ENCODE measurements at places on chromosomes 16 and 17.

DNA sequence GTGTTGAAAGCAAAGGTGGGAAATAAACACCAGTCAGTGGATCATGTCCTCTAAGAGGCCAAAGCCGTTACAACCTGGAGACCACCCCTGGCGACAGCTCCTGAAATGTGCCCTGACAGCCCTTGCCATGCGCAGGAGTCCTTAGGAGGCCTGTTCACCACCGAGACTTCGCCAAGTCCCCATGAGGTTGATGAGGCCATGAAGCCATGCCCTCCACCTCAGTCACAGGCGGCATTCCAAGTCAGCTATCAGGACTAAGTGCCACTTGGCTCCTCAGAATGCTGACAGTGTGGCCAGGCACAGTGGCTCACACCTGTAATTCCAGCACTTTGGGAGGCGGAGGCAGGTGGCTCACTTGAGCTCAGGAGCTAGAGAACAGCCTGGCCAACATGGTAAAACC, 27.1 kb downstream of the ADAM11 start:
- DNase-seq = no peak

DNA sequence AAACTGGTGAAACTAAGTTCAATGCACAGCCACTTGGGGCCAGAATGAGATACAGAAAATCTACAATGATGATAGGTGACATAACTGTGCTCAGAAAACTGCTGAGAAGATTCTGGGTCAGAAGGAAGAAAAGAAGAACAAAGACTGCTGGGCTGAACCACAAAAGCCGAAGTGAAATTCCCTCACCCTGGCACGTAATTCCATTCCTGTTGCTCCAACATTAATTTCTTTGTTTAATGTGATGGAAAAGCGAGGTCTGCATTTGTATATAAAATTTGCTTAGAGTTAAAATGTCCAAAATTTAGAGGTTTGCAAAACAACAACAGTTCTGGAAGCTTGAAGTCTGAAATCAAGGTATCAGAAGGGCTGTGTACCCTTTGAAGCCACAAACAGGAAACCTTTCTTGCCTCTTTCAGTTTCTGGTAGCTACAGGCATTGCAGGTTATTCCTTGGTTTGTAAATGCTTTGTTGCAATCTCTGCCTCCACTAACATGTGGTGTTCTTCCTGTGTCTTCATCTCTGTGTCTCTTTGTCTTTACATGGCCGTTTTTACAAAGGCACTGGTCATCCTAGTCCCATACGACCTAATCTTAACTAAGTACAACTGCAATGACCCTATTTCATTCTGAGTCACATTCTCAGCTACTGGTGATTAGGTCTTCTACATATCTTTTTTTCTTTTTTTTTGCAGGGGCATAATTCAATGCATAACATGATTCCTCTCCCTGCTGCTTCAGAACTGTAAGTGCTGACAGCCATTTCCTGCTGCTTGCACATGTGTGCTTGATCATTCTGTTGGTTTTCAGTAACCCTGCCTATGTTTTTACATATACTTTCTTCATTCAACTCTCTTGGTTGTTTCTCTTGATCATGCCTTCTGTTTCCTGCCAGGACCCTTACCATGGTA, 603.0 kb upstream of the CDH8 start:
- DNase-seq = no peak

DNA sequence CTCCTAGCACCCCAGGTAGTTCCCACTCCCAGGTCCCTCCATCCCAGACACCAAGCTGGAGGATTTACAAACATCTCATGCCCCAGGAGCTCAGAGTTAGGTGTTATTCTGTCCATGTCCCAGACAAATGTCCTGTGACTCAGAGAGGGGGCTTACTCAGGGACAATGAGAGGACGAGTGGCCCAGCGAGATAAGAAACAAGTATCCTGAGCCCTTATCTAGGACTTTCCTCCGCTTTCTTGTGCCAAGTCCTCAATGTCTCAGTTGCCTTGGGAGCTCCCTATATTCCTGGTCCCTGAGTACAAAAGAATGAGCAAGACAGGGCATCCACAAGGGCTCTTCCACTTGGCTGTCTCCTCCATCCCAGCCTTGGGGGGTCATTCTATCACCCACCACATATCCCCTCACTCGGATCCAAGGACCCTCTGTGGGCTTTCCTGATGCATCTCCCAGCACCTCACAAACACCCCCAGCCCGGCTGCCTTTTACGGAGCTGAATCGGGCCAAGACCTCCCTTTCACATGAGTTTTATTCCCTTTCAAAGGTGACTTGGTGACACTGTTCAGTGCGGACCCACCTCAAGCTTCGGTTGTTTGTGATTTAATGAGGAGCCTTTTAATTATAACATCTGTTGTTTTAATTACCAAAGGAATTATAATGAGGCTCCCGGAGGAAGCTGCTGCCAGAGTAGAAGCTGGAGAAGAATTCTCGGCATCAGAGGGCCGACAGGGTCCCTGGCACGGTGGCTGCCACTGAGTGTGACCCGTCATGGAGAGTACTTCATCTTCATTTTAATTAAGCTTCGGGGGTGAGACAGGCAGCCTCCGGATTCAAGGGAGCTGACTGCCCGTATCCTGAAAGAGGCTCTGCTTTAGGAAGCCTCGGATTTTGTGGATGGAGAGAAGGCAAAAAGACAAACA, 121.5 kb downstream of the WSCD1 start:
- DNase-seq = no peak

GRCh38 chr17:9522074-9522473, 53.5 kb downstream of the STX8 start:
- DNase-seq = peak; percentile 23

DNA sequence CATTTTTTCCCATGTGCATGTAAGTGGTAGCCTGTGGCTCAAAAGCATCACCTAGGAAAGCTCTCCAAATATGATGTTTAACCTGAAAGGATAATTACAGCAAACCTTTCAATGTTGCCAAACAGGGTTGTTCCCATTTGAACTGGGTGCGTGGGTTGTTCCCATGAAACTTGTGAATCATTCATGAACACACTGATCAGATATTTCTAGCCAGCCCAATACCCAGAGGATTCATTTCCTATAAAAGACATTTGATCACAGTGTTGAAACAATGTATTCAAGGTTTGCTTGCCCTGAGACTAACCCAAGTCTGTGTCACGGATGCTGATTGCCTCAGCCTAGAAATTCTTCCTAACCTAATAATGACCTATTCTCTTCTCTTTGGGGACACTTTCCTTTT, 12.9 kb downstream of the KRT39 start:
- DNase-seq = peak; percentile 91

DNA sequence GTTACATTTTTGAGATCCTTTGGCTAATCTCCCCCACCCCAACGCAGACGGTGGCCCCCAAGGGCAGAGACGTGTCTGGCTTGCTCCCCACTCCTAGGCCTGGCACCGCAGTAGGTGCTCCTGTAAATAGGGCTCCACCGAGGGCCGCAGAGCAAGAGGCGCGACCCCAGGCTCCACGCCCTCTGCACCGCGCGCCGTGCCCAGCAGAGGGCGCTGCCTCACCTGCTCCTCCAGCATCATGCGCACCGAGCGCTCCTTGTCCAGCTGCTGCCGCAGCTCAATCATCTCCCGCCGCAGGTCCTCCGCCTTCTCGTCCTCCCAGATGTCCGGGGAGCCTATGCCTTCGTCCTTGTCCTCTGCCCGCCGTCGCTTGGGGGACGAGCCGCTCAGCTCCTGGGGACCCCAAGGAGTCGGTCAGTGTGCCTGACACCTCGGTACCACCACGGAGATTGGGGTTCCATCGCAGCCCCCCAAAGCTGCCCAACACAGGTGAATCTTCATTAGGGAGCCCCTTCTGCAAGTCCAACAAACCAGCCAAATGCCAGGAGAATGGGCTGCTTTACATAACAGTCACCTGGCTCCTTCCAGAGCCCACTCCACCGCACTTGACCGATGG, 11.2 kb downstream of the TFAP4 start:
- no peak for DNase-seq

DNA sequence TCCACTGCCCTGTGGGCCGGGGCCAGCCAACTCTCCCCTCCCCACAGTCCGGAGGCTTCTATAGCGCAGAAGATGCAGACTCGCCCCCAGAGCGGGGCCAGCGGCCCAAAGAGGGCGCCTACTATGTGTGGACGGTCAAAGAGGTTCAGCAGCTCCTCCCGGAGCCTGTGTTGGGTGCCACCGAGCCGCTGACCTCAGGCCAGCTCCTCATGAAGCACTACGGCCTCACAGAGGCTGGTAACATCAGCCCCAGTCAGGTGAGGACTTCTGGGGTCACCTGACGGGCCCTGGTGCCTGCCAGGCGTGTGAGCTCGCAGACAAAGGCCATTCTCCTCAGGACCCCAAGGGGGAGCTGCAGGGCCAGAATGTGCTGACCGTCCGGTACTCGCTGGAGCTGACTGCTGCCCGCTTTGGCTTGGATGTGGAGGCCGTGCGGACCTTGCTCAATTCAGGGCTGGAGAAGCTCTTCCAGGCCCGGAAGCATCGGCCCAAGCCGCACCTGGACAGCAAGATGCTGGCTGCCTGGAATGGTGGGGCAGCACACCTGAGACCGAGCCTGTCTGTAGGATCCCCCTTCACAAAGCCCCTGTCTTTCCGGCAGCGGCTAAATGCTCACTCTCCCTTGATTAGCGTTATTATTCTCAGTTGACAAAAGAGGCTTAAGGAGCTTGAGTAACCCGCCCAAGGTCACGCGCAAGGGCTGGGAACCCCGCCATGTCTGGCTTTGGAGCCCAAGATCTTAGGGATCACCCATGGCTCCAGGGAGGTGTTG, 3.9 kb downstream of the SPATA20 start:
- peak; percentile 59 for DNase-seq

DNA sequence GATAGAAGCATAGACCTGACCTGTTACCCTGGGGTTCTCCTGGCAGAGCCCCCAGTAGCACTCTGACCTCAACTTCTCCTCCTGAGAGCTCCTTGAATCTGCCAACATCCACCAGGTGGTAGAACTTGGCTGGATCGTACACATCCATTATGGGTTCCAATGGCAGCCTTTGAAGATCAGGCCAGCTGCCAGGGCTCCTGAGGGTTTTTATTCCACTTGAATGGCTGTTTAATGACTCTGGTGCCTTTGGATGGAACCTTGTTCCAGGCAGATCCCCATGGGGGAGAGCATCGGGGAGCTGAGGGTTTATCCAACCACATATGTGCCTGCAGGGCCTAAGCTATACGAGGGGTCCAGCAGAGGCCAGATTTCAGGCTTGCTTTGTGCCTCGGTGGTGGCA, 47.1 kb upstream of the CLEC19A start:
- no peak for DNase-seq

- no peak for DNase-seq
Measured at GRCh38 chr16:24077966-24078365, 178.2 kb upstream of the CACNG3 start.

- DNase-seq = no peak
Measured at GRCh38 chr17:49819138-49819537, 28.7 kb downstream of the TAC4 start.

DNA sequence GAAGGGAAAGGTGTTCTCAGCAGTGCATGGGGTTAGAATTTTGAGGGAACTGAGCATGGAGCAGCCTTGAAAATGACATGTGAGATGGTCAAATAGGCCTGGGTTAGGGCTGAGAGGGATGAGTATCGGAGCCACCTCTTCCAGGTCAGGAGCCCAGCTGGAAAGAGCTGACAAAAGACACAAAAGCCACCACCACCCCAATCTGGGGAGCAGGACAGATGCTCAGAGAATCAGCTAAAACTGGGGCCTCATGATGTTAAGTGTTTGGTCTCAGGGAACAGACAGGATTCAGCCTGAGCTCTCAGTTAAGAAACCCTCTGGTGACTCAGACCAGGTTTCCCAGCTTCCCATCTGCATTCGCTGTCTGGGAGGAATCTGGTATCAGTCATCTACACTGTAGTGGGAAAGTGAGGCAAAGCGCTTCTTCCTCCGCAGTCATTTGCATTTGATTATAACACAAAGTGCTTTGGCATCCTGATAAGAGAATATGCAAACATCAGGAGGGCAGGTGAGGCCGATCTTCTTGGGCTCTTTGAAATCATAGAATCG, 2.6 kb downstream of the WNT9B start:
- no peak for DNase-seq

- no peak for DNase-seq
Measured at GRCh38 chr16:50593410-50594150, 45.4 kb downstream of the NKD1 start.

- peak; percentile 90 for DNase-seq
Measured at GRCh38 chr17:82984751-82985427, 94.5 kb upstream of the METRNL start.

DNA sequence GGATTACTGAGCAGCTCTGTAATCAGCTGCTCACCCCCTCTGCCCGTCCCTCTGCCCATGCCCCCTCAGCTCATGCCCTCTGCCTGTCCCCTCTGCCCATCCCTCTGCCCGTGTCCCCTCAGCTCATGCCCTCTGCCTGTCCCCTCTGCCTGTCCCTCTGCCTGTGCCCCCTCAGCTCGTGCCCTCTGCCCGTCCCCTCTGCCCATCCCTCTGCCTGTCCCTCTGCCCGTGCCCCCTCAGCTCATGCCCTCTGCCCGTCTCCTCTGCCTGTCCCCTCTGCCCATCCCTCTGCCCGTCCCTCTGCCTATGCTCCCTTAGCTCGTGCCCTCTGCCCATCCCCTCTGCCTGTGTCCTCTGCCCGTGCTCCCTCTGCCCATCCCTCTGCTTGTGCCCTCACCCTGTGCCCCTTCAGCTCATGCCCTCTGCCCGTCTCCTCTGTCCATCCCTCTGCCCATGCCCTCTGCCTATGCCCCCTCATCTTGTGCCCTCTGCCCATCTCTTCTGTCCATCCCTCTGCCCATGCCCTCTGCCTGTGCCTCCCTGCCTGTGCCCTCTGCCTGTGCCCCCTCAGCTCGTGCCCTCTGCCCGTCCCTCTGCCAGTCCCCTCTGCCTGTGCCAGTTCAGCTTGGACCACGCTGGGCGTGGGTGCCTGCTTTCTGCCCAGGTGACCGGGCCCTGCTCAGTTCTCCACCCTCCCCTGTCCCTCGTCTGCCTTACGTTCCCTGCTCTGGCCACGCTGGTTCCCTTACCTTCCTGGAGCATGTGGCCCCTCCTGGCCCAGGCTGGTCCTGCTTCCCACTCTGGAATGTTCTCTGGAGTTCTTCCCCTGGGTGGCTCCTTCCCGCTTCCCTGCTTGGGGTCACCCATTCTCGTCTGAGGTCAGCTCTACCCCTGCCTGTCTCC, 97.6 kb downstream of the NPIPB11 start:
- DNase-seq = no peak

- no peak for DNase-seq
Measured at GRCh38 chr16:88840600-88841215, 16.0 kb downstream of the GALNS start.

DNA sequence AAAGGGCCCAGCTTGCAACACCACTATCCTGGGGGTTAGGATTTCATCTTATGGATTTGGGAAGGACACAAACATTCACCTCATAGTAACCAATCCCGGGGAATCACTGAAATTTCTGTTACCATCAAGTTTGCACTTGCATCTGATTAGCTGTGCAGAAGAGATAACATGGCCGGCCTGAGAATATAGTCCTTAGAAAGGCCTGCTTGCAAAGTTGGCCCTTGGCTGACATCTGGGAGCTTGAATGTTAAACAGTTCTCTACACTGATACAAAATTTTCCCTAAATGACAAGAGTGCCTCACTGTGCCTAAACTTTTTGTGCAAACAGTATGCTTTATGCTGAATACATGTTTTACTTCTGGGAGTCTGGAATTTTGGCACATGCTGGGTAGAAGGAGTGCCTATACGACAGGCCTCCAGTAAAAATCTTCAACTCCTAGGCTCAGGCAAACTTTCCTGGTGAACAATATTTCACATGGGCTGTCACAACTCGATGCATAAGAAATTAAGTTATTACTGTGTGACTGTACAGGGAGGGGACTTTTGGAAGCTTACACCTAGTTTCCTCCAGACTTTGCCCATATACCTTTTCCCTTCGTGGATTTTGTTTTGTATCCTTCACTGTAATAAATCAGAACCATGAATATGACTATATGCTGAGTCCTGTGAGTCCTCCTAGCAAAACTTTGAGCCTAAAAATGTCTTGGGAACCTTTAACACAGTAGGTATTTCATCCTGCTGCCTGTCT, 31.3 kb downstream of the TBC1D3B start:
- no peak for DNase-seq

GRCh38 chr17:50590946-50591737, 30.6 kb downstream of the CACNA1G start:
- DNase-seq = no peak

All from SW480 (cell line).